Left cardiac atrium (tissue), 4 donors: ENCODE measurements at places on chromosomes 6 and 20. TPM values are rescaled to one million over a fixed set of nuclear protein-coding genes. Genes with fewer than 3 reads are reported as not detected.
A peak's percentile ranks its signal among the peaks of the same experiment; 100 is the strongest.

DNA sequence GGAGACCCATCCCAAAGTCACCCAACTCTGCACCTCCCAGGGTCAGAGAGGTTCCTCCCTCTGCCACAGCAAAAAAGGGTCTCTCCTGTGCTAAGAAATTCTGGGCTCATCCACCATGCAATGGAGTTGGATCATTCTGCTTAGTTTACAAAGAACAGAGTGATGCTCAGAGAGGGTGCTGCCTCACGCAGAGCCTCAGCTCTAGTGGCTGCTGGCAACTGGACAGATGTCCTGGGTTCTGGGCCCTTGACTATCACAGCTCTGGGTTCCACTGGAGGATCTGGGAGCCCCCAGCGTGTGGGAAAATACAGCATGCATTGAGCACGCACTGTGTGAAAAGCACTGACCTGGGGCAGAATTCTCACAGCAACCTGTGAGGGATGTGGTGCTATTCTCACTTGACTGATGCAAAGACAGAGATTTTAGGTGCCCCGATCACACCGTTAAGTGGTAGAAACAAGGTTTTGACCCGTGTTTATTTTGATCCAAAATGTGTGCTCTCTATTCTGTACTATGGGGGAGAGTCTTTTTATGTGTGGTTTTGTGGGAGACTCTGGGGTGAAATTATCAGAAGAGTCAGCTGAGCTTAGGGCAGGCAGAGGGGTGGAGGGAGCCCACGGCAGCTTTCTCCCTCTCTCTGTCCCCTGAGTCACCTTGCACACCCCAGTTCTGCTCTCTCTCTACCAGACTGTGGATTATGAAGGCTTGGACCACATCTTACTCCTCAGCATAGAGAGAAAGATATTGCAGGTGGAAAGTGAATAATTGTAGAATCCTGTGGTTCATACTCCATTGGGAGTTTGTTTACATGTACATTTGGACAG, 19.9 kb downstream of the TREML4 start:
- DNase-seq: no peak

- DNase-seq: no peak
Observed at GRCh38 chr6:126396131-126396530, 56.2 kb downstream of the CENPW start.

DNA sequence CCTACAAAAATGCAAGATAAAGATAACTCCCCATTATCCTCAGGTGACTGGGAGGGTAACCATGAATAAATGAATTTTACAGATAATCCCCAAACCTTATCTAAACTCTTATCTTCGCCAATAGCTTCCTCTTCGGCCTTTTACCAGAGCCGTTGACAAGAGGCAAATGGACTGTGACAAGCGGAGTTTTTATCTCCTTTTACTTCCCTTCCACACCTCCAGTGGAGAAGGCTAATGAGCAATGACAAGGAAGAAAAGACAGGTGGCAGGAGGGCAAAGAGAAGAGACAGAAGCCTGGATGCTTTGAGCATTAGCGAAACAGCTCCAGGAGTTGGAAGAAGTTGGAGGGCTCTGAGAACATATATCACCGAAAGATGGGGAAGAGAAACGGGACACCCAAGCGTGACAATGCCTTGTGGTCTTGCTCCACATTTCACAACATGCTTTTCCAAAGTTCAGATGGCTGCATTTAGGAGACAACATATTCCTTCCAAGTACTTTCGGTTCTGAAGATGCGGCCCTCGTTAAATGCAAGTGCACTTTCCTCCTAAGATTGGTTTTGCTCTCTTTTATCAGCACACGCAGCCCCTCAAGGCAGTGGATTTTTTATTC, 69.2 kb downstream of the PRDM1 start:
- no peak for DNase-seq

DNA sequence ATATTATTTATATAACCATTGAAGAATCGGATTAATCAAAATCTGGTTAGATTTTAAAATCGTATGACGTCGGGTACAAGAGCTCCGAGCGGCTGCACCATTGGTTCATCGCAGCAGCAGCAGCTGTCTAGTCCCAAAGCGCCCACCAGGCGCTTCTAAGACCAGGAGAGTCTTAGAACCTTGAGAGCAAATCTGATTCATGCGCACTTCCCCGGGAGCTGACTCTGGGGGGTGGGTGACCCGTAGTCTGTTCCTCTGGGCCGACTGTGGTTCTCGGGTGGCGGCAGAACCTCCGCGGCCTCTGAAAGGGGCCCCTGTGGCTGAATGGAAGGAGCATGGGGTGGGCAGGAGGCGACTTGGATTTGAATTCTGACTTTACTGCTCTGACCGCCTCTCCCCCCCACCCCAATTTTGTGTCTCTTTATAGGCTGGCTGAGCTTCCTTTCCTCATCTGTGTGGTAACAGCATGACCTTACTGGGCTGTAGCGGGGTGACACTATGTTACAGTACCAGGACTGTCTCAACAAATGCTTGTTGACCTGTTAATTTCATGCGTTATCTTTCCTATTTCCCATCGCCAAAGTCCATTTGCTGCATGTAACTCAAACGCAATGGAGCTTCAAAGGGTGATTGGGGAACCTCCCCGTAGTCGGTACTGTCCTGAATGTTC, 119.7 kb downstream of the RTN4IP1 start:
- no peak for DNase-seq

DNA sequence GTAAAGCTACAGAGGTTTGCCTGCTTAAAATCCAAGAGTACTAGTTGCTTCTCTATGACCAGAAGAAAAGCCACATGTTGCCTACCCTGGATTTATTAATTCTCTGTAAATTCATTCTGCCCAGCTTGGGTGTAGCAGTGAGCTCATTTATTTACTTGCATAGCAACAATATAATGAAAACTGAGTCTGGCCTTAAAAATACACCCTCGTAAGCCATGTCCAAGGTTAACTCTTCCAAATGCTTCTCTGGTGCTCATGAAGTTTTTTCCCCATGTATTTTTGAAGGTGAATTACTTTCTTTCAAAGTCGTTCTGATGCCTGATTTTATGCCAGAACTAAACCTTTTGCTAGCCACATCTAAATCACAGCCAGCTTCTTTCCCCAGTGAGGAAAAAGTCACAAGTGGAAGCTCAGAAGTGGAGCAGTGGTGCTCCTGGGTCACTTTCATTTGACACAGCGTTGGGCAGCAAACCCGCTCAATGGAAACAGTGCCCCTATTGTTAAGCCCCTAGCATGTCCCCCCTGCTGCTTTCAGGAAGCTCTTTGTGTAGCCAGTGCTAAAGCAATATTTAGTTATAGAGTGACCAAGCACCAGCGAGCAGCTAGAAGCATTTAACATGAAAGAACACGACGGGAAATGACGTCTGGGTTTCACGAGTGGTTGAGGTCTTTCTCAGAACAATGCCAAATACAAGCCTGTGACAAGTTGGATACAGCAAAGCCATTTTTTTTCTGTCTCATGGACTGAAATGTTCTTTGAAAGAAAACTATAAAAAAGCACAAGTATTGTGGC, 29.8 kb downstream of the NEDD9 start:
- no peak for DNase-seq

DNA sequence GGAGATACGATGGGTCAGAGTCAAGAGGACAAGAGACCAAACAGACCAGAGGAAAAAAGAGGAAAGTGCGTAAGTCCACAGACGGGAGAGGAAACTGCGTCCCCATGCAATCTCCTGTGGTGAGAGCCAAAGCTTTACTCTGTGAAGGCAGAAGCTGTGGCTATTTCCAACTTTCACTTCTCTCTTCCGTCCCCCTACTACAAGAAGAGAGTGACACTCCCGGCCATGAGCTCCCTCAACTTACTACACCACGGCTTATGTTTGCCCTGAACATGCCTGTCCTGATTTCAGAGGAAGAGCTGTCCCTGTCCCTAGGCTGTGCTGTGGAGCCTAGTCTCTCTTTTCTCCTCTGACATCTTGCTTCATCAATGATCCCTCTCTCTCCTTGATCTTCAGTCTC, 11.5 kb upstream of the SSR1 start:
- DNase-seq: no peak

DNA sequence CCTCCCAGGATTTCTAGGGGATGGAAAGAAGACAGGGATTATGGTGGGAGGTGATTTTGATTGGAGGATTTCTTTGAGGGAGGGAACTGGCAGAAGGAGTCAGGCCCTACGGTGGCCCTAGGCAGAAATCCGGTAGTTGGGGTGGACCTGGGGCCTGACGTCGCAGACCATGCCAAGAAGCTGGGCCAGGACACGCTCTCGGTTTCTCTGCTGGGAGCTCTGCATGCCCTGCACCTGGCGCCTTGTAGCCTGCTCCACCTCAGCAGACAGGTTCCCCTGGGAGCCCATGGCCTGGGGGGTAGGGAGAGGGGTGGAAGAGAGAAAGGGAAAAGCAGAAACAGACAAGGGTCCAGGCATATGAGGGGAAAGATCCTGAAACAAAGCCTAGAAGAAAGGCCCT, 1.1 kb downstream of the ATP6V1G2 start:
- DNase-seq: no peak

GRCh38 chr6:146543211-146543939, at the start of gene RAB32:
Gene RAB32 (plus strand): TSS chr6:146543833. CDS start chr6:146543872, 39 bp downstream.
- peak; percentile 96 for DNase-seq

GRCh38 chr20:51012357-51012756, 10.6 kb downstream of the KCNG1 start:
- no peak for DNase-seq

DNA sequence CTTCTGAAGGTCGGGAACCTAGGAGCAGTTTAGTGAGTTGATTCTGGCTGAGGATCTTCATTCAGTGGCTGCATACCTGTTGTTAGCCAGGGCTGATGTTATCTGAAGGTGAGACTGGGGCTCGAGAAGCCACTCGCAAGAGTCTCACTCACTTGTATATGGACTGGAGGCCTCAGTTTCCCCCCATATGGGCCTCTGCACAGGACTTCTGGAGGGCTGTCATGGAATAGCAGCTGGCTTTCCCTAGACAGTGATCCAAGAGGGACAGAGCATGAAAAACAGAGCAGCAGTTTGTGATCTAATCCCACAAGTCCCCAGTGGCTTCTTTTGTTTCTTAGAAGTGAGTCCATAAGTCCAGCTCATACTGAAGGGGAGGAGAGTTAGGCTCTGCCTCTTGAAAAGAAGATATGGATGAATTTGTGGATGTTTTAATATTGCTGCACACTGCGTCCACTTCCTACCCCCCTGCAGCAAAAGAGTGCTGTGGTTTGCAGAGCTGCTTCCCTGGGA, 623.4 kb downstream of the CDH26 start:
- DNase-seq: no peak

GRCh38 chr6:158752613-158753012, 66.6 kb downstream of the EZR start:
- DNase-seq: no peak

GRCh38 chr6:134138226-134138975, 86.0 kb upstream of the SLC2A12 start:
- DNase-seq: no peak

GRCh38 chr20:56687061-56687460, 58.0 kb downstream of the TFAP2C start:
- no peak for DNase-seq

DNA sequence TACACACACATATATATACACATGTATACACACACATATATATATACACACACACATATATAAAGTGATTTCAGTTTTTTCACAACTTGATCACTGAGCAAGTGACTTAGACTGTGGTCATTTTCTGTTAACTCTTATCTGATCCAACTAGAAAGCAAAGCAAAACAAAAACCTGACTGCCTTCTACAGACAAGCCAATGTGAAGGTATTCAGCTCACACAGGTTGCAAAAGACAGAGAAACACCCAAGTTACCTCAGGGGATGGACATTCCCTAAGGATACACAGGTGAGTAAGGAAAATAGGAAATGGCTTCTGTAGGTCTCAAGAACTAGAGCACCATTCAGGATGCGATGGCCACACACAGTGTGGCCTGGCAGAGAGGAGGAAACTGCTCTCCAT, 58.4 kb upstream of the IER3 start:
- DNase-seq: no peak

DNA sequence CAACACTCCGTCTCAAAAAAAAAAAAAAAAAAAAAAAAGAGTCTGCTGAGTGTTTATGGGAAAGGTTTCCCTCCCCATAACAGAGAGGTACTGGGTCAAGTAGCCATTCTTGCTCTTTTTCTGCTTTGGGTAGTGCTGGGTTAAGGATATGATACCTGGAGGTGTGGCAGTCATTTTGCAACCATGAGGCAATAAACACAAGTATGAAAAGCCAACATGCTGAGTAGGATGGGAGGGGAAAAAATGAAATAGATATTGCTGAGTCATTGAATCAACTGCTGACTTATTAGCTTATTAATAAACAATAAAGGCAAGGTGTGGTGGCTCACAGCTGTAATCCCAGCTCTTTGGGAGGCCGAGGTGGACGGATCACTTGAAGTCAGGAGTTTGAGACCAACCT, 2.3 kb upstream of the TOMM34 start:
- no peak for DNase-seq

- no peak for DNase-seq
Observed at GRCh38 chr6:39901116-39901655, 33.1 kb downstream of the MOCS1 start.

MYL9 gene
- total RNA-seq: 2,055 TPM

LIME1 gene
- 3.6 TPM for total RNA-seq

CYP39A1 gene
- 3.7 TPM for total RNA-seq

SIRPG gene
- total RNA-seq: not detected

SLC35D3 gene
- total RNA-seq: not detected
